ENCODE measurements at places on chromosomes 16 and 17.

DNA sequence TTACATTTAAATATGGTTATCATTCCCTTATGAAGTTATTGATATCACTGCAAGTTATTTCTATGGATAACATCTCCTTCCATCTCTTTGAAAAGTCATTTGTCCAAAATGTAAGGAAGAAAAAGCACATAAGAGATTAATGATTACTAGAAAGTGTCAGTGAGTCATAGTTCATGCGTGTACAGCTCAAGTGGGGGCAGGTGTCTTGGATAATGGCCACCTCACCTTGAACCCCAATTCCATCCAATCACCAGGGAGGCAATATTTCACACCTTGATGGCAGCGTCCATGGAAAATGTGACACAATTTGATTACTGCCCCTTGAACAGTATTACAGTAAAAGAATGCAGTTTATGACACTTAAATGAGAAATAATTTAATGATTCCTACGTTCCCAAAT lies 358.3 kb upstream of the SOX9 start:
- DNase-seq = no peak

DNA sequence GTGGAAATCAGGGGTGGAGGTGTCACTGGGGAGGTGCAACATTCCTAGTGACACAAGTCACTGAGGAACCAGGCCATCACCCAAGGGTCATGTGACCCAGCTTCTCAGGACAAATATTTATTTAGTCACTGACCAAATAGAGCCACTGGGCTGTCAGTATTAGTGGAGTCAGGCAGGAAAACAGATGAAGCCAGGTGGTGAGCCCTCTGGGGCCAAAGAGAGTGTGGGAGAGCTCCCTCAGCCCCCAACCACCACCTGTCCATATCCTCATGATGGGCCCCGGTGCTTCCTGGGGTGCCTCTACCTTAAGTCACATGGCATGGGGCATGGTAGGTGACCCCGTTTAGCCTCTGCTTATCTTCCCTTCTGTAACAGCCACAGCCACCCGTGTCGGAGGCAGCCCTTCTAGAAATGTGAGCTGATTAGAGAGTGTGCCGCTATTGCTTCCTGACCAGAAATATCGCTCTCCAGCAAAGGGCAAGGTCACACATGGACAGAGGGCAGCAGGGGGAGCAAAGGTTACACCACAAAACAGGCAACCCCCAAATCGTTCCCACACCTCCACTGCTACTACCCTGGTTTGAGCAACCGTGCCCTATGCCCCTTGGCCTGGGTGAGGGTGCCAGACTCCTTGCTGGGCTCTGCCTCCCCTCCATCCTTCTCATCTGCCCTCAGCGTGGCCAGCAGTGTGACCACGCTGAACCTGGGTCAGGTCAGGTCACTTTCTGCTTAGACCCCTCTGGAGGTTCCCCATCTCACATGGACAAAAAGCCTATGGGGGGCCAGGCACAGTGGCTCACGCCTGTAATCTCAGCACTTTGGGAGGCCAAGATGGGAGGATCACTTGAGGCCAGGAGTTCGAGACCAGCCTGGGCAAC lies 8.6 kb upstream of the AKTIP start:
- DNase-seq = no peak

GRCh38 chr17:75979705-75980187 lies 706 bp downstream of the TEN1 start:
- no peak for DNase-seq

DNA sequence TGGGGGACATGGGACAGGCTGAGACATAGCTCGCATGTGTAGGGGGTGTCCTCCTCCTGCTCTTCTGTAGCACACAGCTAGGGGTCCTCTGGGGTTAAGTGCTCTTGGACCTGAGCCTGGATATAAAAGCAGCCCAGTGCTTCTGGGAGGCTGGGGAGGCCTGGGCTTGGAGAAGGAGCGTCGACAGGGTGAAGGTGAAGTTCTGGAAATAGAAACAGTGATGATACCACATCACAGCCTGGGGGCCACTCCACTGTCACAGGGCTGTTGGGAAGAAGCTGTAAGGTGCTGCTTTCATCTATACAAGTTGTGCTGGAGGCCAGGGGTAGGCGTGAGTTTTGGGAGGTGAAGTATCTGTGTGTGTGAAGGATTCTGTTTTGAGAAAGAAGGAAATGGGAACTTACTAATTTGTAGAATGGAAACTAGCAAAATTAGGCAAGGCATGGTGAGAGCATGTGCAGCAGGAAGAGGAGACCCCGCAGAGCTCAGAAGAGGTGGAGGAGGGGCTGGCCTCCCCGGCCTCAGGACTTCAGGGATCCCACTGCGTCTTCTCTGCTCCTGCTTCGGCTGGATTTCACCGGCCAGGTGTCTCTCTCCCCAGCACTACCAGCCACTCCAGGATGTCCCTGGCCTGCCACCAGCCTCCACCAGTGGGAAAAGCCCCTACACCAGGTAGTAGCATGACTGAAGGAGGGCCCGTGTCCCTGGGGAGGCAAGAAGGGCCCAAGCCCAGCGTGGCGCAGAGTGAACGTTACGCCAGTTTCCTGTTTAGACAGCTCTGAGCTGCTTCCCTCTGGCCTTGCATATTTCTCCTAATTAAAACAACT lies 19.4 kb downstream of the PLCG2 start:
- DNase-seq = no peak

DNA sequence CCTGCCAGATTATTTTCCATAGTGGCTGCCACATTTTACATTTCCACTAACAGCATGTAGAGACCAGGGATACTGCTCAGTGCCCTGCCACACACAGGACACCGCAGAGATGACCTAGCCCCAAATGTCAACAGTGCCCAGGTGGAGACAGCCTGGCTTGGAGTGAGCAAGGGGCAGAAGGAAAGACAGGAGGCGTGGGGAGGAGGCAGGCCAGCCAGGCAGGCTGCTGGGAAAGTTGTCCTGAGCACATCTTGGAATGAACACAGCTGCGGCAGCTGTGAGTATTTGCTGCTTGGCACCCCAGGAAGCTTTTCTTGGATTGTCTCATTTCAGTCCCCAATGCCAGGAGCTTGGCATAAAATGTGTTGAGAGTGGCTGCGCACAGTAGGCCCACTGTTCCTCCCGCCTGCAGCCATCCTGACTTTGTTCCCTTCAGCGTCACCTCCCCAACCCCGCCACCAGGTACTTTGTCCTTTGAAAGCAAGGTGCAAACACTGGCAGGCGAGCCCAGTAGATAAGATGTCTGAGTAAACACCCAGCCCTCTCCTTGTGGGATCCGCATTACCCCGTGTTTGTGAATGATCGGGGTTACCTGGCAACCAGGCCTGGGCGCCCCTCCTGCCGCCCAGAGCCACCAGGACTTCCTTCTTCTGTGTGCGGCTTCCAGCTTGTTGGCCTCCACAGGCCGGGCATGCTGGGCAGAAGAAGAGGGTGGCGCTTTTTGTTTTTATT lies 114.0 kb downstream of the CMIP start:
- DNase-seq = no peak
